Glutamatergic neuron (in vitro differentiated cells): ENCODE measurements at places on chromosomes 13 and 19. TPM values are rescaled to one million over a fixed set of nuclear protein-coding genes. Genes with fewer than 3 reads are reported as not detected.

- H3K4me3 ChIP-seq = no peak overlapping the region
- no peak for DNase-seq
- no peak overlapping the region for H3K27ac ChIP-seq
Observed at GRCh38 chr13:59210543-59210942, 953.2 kb downstream of the DIAPH3 start.

GRCh38 chr19:13906521-13906904 lies 512 bp downstream of the CC2D1A start:
- no peaks in the 10 kb centered on the region for H3K27me3 ChIP-seq
- H3K4me1 ChIP-seq = no peaks in the 10 kb centered on the region
- DNase-seq = no peak
- H3K36me3 ChIP-seq = no peaks in the 10 kb centered on the region

DNA sequence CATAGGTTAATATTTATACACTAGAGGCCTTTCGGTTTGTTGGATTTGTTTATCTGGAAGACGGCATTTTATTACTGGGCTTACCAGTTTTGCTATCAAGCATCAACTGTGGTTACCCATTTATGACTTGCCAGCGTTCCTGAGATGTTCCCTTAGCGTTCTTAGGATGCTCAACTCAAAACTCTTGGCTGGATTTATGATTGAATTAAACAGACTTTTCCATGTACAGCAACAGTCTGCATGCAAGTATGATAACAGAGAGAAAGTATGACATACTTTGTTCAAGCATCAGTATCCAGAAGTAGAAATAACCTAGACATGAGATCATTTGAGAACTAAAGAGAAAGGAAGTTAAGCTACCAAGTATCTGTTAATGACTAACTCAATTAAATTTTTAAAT lies 29.9 kb upstream of the RNF113B start:
- no peak overlapping the region for H3K4me3 ChIP-seq
- peaks cover 30% of the 10 kb centered on the region for H3K36me3 ChIP-seq

- H3K4me1 ChIP-seq = peaks cover 1% of the 10 kb centered on the region
- no peak overlapping the region for H3K4me3 ChIP-seq
- H3K27me3 ChIP-seq = peaks cover 3% of the 10 kb centered on the region
- DNase-seq = no peak
- H3K36me3 ChIP-seq = no peaks in the 10 kb centered on the region
- H3K27ac ChIP-seq = no peak overlapping the region
Observed at GRCh38 chr13:48749144-48749543, 95.4 kb downstream of the CYSLTR2 start.

- H3K4me3 ChIP-seq = no peak overlapping the region
- no peaks in the 10 kb centered on the region for H3K27me3 ChIP-seq
- H3K4me1 ChIP-seq = peaks cover 21% of the 10 kb centered on the region
- no peak overlapping the region for H3K27ac ChIP-seq
- no peak for DNase-seq
Observed at GRCh38 chr13:110371550-110372465, 64.7 kb downstream of the COL4A2 start.

- DNase-seq = peak; percentile 98
- H3K27ac ChIP-seq = no peak overlapping the region
- H3K4me3 ChIP-seq = peak overlapping the region; percentile 93
- peaks cover 5% of the 10 kb centered on the region for H3K4me1 ChIP-seq
- H3K27me3 ChIP-seq = peaks cover 3% of the 10 kb centered on the region
- no peaks in the 10 kb centered on the region for H3K36me3 ChIP-seq
Observed at GRCh38 chr19:17390665-17391370, 3.2 kb downstream of the CCDC194 start.

- H3K4me1 ChIP-seq = no peaks in the 10 kb centered on the region
- H3K4me3 ChIP-seq = no peak overlapping the region
- DNase-seq = no peak
- no peaks in the 10 kb centered on the region for H3K36me3 ChIP-seq
- H3K27me3 ChIP-seq = no peaks in the 10 kb centered on the region
Observed at GRCh38 chr13:99320693-99321481, 13.7 kb upstream of the GPR183 start.

- H3K4me3 ChIP-seq = no peak overlapping the region
- no peaks in the 10 kb centered on the region for H3K27me3 ChIP-seq
- no peak overlapping the region for H3K27ac ChIP-seq
- H3K4me1 ChIP-seq = no peaks in the 10 kb centered on the region
- H3K36me3 ChIP-seq = no peaks in the 10 kb centered on the region
Observed at GRCh38 chr13:63190742-63191141, 1775.1 kb upstream of the PCDH20 start.

GRCh38 chr13:106088085-106088484 lies 447.4 kb downstream of the EFNB2 start:
- H3K4me3 ChIP-seq = no peak overlapping the region
- H3K4me1 ChIP-seq = peaks cover 6% of the 10 kb centered on the region
- H3K27me3 ChIP-seq = no peaks in the 10 kb centered on the region
- H3K36me3 ChIP-seq = no peaks in the 10 kb centered on the region
- DNase-seq = no peak
- H3K27ac ChIP-seq = no peak overlapping the region

DNA sequence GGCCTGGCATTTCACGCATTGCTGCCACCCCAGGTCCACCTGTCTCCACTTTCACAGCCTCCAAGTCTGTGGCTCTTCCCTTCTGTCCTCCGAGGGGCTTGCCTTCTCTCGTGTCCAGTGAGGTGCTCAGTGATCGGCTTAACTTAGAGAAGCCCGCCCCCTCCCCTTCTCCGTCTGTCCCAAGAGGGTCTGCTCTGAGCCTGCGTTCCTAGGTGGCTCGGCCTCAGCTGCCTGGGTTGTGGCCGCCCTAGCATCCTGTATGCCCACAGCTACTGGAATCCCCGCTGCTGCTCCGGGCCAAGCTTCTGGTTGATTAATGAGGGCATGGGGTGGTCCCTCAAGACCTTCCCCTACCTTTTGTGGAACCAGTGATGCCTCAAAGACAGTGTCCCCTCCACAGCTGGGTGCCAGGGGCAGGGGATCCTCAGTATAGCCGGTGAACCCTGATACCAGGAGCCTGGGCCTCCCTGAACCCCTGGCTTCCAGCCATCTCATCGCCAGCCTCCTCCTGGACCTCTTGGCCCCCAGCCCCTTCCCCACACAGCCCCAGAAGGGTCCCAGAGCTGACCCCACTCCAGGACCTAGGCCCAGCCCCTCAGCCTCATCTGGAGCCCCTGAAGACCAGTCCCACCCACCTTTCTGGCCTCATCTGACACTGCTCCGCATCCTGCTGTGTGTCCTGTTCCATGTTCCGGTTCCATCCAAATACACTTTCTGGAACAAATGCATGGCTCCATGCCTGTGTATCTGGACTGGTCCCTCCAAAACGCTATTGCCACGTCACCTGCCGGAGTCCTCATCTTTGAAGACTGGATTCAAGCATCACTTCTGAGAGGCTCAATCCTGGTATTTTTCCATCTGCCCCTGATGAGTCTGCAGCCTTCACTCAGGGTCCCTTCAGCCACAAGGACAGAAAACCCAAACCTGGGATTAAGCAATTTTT lies 10.7 kb upstream of the DHDH start:
- H3K36me3 ChIP-seq = no peaks in the 10 kb centered on the region
- DNase-seq = no peak
- H3K27ac ChIP-seq = no peak overlapping the region
- H3K4me3 ChIP-seq = no peak overlapping the region
- no peaks in the 10 kb centered on the region for H3K4me1 ChIP-seq

DNA sequence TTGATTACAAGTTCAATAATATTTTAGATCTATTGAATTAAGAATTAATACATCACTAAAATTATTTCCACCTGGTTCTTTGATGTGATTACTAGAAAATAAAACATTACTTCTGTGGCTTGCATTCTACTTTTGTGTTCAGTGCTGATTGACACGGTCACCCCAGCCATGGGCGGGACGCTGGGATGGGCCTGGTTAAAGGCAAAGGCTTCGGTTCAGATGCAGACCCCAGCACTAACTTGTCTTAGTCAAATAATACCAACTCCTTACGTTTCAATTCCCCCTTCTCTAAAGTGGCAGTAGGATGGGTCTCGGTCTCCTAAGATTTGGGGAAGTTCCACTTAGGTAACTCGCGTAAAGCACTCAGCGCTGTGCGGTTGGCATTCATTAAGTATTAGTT lies 144.9 kb downstream of the URI1 start:
- no peaks in the 10 kb centered on the region for H3K36me3 ChIP-seq
- H3K27me3 ChIP-seq = peaks cover 8% of the 10 kb centered on the region
- H3K4me3 ChIP-seq = no peak overlapping the region
- no peak for DNase-seq

DNA sequence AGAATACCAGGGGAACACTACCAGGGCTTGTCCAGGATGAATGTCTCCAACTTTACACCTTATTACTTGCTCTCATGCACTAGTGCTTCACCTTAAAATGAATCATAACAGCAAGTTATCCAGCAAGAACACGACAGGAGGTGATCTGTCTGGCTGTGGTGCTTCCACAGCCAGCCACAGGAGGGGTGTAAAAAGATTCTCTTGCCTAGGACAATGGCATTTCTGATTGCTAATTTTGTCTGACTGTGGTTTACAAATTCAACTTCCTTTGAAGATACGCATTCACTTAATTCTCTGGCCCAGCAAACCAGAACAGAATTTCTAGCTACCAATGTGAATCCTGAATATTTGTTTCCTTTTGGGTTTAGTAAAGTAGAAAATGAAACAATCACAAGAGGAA lies 23.1 kb upstream of the COG3 start:
- H3K4me1 ChIP-seq = no peaks in the 10 kb centered on the region
- H3K27ac ChIP-seq = no peak overlapping the region
- H3K36me3 ChIP-seq = no peaks in the 10 kb centered on the region
- no peak overlapping the region for H3K4me3 ChIP-seq
- no peaks in the 10 kb centered on the region for H3K27me3 ChIP-seq

- no peak overlapping the region for H3K27ac ChIP-seq
- no peak overlapping the region for H3K4me3 ChIP-seq
- H3K4me1 ChIP-seq = peaks cover 31% of the 10 kb centered on the region
- no peak for DNase-seq
- H3K36me3 ChIP-seq = no peaks in the 10 kb centered on the region
- no peaks in the 10 kb centered on the region for H3K27me3 ChIP-seq
Observed at GRCh38 chr19:18501832-18502231, 20.0 kb downstream of the ELL start.

DNA sequence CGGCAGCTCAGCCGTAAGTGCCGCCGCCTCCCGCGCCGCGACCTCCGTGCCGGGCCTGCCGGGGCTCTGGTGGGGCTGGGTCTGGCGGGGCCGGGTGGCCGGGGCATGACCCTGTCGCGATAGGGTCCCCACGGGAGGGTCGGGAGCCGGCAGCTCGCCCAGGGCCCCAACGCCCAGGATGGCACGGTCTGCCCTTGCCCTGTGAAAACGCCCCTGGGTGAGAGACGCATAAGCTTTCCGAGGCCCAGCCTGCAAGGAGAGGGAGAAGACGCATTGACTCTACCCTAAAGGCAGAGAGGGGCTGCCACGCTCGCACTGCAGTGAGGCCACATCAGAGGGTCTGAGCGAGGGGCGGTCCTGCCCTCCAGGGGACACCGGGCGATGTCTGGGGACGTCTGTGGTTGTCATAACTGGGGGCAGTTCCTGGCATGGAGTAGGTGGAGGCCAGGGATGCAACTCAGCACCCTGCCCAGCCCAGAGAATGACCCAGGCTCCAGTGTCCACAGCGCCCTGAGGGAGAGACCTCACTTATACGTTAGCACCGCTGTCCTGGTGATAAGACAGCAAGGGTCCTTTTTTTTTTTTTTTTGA lies 539 bp downstream of the ZNF554 start:
- no peak overlapping the region for H3K27ac ChIP-seq
- no peaks in the 10 kb centered on the region for H3K4me1 ChIP-seq
- peak; percentile 49 for DNase-seq
- H3K4me3 ChIP-seq = peak overlapping the region; percentile 91
- H3K27me3 ChIP-seq = no peaks in the 10 kb centered on the region
- H3K36me3 ChIP-seq = peaks cover 6% of the 10 kb centered on the region

DNA sequence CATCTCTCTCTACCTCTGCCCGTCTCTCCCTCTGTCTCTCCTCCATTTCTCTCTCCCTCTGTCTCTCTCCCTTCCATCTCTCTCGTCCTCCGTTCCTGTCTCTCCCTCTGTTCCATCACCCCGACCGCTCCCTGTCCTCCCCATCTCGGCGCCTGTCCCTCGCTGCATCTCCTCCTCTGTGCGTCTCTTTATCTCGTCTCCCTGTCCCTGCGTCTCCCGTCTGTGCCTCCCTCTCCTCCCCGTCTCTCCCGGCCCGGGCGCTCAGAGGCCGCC lies 4.6 kb downstream of the GRIN2D start:
- no peaks in the 10 kb centered on the region for H3K36me3 ChIP-seq
- H3K27ac ChIP-seq = peak overlapping the region; percentile 90
- DNase-seq = no peak
- peaks cover 21% of the 10 kb centered on the region for H3K27me3 ChIP-seq

Gene SERTM1
- 0.88 TPM for total RNA-seq

Gene CD33
- total RNA-seq = not detected

Gene CYP4F8
- not detected for total RNA-seq

Gene EVI5L
- total RNA-seq = 36.4 TPM

Gene RDH8
- not detected for total RNA-seq

Gene PTH2
- total RNA-seq = 2.5 TPM
